ENCODE measurements at places on chromosomes 12 and 14. TPM values are rescaled to one million over a fixed set of nuclear protein-coding genes. Genes with fewer than 3 reads are reported as not detected.

DNA sequence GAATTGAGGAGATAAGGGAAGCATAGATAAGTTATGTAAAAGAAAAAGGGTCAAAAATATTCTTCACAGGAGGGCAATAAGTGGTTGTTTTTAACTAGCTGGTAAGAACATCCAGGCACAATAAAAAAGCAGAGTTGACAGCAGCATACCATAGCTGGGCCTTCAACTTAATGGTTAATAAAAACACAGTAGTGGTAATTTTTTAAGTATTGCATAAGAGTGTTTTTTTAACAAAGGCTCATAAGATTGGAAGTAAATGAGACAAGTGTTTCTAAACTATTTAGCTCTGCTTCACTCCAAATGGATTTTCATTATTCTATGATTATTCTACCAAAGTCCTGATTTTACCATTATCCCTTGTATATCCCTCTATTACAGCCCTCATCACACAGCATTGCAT is 140.1 kb upstream of the TSPAN8 start:
- no peak for DNase-seq

DNA sequence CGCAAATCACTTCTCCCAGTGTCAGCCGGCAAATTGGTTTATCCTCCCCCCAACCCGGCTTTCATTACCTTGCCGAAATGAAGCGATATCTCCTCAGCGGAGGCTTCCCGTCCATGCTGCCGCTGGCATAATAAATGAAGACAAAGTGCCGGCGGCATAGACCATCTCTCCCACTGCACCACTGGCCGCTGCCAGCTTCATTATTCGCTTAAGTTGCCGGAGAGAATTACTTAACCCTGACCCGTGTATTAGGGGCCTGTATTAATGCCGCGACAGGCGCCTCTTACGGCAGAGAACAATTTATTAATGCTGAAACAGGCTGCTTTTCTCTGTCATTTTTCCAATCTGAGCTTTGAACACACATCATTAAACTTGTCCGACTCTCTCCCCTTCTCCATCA is 17.5 kb upstream of the GPATCH2L start:
- DNase-seq = no peak

- DNase-seq = no peak
Measured at GRCh38 chr12:67541625-67541991, 106.9 kb upstream of the DYRK2 start.

- no peak for DNase-seq
Measured at GRCh38 chr12:59574406-59574805, 21.4 kb upstream of the SLC16A7 start.

GRCh38 chr12:54857406-54857805 is 3.1 kb downstream of the MUCL1 start:
- peak; percentile 21 for DNase-seq

ZFHX2 gene
- 11.6 TPM for total RNA-seq

BMAL2 gene
- 15.9 TPM for total RNA-seq

DNA sequence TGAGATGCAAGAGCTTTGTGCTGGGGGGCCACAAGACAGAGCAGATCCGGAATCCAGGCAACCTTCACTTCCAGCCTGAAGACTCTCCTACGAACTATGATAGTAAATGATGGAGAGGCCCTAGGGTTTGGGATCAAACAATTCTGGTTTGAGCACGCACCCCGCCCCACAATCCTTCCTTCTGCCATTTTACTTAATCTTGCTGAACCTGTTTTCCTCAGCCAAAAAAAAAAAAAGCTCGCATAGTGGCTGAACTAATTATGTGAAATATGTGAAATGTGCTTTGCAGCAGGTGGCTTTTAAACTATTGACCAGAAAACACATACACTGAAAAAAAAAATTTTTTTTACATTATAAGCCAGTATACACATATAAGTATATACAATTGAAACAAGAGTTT is 667 bp upstream of the ITFG2 start:
- DNase-seq = no peak

Measured in GM23338 (cell line).